ENCODE measurements at places on chromosomes 13 and 19.

DNA sequence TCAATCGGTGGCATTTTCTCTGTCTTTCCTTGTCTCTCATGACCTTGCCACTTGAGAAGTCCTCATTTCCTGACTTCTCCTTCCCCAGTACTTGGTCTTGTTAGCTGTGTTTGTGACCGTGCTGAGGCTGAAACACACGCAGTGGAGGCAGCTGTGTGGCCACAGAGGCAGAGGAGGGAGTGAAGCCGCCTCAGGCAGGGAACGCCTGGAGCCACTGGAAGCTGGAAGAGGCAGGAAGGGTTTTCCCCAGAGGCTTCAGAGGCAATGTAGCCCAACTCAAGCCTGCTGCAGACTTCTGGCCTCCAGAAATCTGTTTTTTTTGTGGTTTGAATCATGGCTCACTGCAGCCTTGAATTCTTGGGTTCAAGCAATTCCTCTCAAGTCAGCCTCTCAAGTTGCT is 29.2 kb upstream of the ARGLU1 start:
- H3K27ac ChIP-seq: no peak overlapping the region
- H3K36me3 ChIP-seq: no peaks in the 10 kb centered on the region
- H3K4me3 ChIP-seq: no peak overlapping the region
- H3K4me1 ChIP-seq: peaks cover 7% of the 10 kb centered on the region

DNA sequence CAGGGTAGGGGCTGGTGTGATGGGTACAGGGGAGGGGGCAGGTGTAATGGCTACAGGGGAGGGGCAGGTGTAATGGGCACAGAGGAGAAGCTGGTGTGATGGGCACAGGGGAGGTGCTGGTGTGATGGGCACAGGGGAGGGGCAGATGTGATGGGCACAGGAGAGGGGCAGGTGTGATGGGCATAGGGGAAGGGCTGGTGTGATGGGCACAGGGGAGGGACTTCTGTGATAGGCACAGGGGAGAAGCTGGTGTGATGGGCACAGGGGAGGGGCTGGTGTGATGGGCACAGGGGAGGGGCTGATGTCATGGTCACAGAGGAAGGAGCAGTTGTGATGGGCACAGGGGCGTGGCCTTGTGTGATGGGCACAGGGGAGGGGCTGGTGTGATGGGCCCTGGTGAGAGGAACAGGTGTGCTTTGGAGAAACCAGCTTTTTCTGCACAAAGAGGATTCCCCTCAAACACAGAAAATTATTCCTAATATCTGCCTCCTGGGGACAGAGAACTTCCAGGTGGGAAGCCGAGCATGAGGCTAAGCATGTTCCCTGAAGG is 38.6 kb upstream of the POP4 start:
- H3K27me3 ChIP-seq: peaks cover 53% of the 10 kb centered on the region
- H3K27ac ChIP-seq: no peak overlapping the region
- no peak for ATAC-seq
- no peaks in the 10 kb centered on the region for H3K36me3 ChIP-seq
- H3K4me1 ChIP-seq: peaks cover 7% of the 10 kb centered on the region

GRCh38 chr13:19601749-19602725 is 31.4 kb upstream of the MPHOSPH8 start:
- peaks cover 34% of the 10 kb centered on the region for H3K27me3 ChIP-seq
- H3K36me3 ChIP-seq: peaks cover 4% of the 10 kb centered on the region
- H3K4me3 ChIP-seq: peak overlapping the region; percentile 40
- no peaks in the 10 kb centered on the region for H3K4me1 ChIP-seq

DNA sequence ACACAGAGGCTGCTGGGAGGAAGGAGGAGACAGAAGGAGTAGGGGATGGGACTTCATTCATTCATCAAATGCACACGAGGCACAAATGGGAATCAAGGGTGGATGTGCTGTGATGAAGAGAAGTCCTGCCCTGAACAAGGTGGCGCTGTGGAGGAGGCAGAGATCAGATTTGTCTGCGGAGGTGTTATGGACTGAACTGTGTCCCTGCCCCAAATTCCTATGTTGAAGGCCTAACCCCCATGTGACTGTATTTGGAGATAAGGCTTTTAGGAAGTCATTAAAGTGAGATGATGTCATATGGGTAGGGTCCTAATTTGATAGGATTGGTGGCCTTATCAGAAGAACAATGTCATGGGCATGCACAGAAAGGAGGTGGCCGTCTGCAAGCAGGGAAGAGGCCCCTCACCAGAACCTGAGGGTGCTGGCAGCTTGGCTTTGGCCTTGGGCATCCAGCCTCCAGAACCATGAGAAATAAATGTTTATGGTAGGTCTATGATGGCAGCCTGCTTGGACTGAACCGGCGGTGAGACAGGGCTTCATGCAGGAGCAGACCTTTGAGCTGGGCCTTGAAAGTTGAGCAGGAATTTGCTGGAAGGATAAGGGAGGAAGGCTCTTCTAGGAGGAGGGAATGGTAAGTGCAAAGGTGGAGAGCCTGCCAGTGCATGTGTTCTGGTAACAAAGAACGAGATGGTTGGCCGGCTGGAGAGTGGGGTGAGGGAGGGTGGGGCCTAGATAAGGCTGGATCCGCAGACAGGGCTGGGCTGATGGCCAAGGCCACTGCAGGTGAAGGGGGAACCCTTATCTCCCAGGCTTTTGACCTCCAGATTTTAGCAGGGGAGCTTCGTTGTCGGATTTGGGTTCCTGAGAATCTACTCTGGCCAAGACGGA is 2.7 kb upstream of the CEBPA start:
- H3K27me3 ChIP-seq: peaks cover 7% of the 10 kb centered on the region
- H3K4me1 ChIP-seq: no peaks in the 10 kb centered on the region
- no peak for ATAC-seq
- no peak overlapping the region for H3K27ac ChIP-seq

- H3K36me3 ChIP-seq: no peaks in the 10 kb centered on the region
- H3K4me3 ChIP-seq: no peak overlapping the region
- H3K4me1 ChIP-seq: peaks cover 18% of the 10 kb centered on the region
- no peak overlapping the region for H3K27ac ChIP-seq
- H3K27me3 ChIP-seq: peaks cover 11% of the 10 kb centered on the region
Observed at GRCh38 chr13:113754691-113755090, 4.3 kb upstream of the TMEM255B start.

DNA sequence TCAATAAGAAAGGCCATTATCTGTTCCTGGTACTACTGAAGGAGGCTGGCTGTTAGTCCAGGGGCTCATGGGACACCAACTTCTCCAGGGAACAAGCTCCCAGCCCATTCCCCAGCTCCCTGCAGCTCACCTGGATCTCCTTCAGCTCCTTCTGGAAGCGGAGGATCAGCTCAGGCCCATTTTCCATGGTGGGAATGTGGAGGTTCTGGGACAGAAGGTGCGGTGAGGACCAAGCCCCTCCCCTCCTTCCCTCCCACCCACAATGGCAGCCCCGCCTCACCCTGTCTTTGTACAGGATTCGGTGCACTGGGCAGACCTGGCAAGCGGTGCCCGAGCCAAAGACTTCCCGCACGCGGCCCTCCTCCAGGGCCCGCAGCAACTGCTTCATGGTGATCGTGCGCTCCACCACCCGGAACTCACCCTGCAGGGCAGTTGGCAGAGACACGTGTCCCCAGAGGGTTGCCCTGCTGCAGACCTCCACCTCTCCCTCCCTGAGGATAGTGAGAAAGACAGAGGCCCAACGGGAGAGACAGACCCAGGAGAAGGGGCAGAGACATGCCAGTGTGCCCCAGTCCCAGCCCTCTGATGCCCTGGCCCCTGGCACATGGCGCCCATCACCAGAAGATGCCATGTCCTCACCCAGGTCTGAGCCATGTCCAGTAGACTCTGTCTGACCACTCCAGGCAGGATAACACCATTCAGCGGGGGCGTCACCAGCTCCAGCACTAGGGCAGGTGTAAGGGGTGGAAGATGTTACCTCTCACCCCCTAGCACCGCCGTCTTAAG is 14.3 kb downstream of the BCAT2 start:
- H3K36me3 ChIP-seq: no peaks in the 10 kb centered on the region
- no peaks in the 10 kb centered on the region for H3K27me3 ChIP-seq
- no peak overlapping the region for H3K4me3 ChIP-seq
- H3K4me1 ChIP-seq: peaks cover 9% of the 10 kb centered on the region
